ENCODE measurements at places on chromosomes 2 and 18.

GRCh38 chr18:46728219-46728930, 28.5 kb downstream of the ST8SIA5 start:
- no peak for DNase-seq

- DNase-seq: no peak
These were observed 11.4 kb upstream of the IL1R2 start for GRCh38 chr2:101980368-101980767.

DNA sequence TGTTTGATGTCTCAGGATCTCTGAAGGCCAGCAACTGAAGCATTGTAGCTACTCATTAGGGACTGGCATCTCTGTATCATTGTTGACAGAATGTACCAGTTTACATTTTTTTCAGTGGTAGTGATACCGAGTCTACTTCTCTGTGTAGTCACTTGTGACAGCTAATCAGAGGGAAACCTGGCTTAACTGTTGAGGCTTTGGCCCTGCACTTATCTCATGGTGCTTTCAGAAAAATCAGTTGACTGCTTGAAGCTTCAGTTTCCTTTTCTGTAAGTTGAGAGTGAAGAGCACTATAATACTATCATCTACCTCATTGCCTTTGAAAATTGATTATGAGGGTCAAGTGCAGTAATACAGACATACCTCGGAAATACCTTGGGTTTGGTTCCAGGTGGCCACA, 90.0 kb downstream of the COMMD1 start:
- no peak for DNase-seq

GRCh38 chr2:23604731-23605130, 219.8 kb downstream of the KLHL29 start:
- DNase-seq: no peak

- no peak for DNase-seq
These were observed 26.1 kb downstream of the ADNP2 start for GRCh38 chr18:80135136-80135535.

DNA sequence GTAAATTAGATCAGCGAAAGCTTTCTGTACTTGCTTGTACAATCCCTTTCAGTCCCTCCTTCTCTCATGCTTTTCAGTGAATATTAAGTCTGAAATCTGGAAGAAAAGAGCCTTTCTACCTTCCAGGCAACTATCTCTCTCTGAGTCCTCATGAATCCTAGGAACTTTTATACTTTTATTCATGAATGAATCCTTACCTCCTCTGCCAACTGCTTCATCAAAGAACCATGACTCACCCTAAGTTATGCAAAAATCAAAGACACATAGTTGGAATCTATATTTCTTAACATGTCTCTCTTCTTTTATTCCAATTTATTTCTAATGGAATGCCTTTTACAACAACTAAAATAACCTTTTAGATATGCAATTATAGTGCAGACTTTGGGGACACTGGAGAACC, 394.2 kb downstream of the CLIP4 start:
- no peak for DNase-seq

DNA sequence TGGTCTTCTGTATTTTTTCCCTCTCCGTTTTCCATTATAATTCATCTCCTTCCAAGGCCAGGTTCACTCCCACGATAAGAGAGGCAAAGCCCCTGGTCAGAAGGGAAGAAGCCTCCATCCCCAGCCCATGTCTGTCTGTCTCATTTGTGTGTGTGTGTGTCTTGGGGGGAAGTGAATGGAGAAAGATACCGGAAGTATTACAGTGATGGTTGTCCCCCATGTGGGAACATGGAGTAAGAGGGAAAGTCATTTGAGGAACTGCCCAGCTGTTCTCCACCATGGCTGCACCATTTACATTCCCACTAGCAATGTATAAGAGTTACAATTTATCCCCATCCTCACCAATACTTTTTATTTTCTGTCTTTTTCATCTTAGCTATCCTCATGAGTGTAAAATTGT, 113.6 kb upstream of the ATP8B1 start:
- no peak for DNase-seq

- no peak for DNase-seq
These were observed 124.3 kb downstream of the DHRS9 start for GRCh38 chr2:169193618-169194017.

GRCh38 chr2:195363496-195363895, 293.5 kb upstream of the SLC39A10 start:
- no peak for DNase-seq

DNA sequence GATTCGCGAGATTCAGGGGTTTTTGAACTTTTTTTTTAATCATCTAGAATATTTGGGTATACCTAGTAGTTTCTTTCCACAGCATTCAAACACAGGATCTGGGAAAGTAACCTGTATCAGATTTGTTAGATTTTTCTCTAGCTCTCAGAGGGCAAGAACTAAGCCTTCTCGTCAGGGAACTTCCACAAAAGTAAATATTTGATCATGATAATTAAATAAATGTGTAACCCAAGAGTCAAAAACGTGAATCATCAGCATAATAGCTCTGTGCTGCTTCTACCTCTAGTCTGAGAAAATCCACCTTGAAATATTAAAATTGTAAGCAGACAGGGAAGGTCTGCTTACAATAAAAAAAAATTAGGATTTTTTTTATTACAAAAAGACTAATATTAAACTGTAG, 225.7 kb upstream of the SPOPL start:
- no peak for DNase-seq

DNA sequence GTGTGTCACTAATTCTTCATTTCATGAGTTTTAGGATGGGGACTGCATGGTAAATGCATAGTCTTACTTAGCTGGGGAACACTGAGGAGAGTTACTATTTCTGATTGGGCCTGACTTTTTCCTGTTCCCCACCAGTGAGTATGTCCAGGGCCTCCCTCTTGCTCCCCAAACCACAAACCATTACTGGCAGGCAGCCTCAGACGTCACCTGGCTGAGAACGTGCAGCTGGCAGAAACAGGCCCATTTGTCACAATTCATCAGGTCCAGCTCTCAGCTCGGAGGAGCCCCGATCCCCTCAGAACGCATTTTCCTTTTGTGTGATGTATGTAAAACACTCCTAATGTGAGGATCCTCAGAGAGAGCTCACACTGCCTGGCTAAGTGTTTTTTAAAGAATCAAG, 71.7 kb upstream of the SIX3 start:
- no peak for DNase-seq

- no peak for DNase-seq
These were observed 426.0 kb downstream of the CDH2 start for GRCh38 chr18:27750923-27751322.

- no peak for DNase-seq
These were observed 92.4 kb upstream of the ZFP36L2 start for GRCh38 chr2:43318791-43319190.

DNA sequence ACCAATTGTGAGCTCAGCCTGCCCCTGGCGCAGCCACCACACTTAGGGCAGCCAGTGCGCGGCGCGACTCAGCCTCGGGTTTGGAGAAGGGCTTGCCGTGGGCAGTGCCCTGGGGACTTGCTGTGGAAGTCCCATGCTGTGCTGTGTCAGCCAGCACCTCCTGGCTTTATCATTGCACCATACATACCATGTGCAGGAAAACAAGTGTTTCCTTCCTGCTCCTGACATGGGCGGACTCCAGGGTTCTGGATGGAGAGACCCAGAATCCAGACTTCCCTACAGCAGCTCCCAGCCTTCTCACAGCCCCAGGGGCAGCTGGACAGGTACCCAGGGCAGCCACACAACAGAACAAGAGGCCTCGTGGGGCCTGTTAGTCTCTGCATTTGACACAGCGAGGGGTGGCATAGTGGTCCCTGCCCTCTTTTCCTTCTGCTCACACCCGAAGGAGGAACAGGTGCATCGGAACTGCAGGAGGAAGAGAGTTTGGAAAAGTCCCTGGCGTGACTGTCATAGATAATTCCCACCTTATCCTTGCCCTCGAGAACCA, 54.2 kb downstream of the SDC1 start:
- DNase-seq: no peak

DNA sequence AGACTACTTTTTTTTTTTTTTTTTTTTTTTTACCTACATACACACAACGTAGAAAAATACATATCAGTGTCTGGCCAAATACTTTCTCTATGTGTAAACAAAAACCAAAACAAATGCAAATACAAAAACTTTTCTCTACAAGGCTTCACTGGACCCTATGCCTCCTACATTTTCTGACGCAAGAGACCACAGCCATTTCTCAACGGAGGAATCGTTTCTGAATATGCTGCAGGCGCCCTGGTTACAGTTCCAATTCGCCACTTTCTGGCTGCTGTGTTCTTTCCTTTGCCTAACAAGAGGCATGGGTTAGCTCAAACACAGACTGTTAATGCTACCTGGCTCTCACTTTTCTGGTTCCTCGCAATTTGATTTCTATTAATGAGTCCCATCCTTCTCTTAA, 96.4 kb downstream of the EPB41L3 start:
- DNase-seq: no peak

Data from stimulated activated CD4-positive, alpha-beta T cell treated with anti-CD3 and anti-CD28 coated beads, Interleukin-1b, Interleukin-23, amount 100 ng/mL, for 1 hour (primary cell).